ENCODE measurements at places on chromosomes 11 and 22.

- peak; percentile 11 for DNase-seq
These were observed at the start of gene GRIA4 for GRCh38 chr11:105609832-105610781. TSS of gene GRIA4 (plus strand) at chr11:105610073. CDS start at chr11:105610998, 925 bp downstream.

DNA sequence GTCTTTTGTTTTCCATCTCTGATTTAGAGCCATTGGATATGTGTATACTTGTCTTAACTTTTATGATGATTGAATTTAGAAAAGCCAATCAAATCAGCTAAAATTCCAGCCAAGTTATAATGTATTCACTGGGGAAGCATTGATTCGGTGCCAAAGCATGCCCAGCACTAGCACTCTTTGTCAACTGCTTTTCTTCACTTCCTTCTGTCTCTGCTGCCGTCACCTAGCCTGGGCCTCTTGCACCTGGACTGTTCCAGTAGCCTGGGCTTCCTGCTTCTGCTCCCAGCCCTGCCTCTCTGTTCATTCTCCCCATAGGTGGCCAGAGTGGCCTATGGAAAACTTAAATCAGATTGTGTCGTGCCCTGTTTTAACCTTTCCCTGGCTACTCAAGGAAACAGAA lies 80.7 kb downstream of the NAV2 start:
- DNase-seq = no peak

DNA sequence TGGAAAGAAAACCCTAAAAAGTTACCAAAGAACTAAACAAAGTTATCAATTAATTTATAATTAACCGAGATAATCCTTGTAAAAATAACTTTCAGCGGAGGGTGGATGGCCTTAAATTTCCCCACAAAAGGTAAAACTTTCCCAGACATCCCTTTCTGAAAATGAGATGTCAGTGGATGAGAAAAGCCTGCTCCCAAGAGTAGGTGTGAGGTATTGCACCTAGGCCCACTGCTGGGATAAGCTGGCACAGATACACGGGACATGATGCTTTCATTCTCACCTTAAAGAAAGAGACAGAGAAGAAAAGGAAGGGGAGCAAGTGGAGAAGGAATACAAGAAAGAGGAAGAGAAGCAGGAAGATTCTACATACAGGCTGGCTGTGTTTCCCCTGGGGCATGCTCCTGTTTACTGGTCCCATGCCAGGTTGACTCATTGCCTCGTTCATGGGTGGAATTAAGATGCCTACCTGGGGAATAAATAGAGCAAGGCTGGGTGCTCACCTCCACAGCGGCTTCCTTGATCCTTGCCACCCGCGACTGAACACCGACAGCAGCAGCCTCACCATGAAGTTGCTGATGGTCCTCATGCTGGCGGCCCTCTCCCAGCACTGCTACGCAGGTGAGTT lies at the start of gene SCGB2A2:
TSS of gene SCGB2A2 (plus strand) at position 505 of the 625 bp plus-strand sequence. CDS start at position 564, 59 bp downstream.
- no peak for DNase-seq

DNA sequence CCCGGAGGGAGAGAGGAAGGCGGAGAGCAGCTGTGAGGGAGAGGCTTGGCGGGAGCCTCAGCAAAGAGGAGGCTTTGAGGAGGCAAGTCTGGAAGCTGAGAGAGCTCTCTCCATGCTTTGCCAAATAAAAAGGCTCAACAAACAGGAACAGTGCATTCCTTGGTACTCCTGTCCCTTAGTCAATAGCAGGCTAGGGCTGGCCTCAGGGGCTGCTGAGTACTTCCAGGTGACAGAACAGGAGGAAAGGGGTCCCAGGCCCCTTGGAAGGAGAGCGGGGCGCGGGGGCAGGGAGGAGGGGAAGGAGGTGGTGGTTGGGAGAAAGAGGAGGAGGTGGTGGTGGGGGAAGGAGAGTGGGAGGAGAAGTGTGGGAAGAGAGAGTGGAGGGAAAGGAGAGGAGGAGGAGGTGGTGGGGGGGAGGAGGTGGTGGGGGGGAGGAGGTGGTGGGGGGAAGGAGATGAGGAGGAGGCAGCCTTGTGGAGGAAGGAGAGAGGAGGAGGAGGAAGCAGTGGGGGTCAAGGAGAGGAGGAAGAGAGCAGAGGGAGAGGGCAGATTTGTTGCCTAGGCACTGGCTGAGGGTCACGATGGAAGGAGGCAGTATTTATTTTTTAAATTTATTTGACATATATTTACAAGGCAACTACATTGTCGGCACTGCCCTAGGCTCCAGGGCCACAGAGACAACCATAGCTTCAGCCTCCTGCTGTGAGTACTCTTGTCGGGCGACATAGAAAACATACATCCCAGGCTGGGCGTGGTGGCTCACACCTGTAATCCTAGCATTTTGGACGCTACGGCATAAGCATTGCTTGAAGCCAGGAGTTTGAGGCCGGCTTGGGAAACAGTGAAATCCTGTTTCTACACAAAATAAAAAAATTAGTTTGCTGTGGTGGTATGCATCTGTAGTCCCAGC lies 74.2 kb upstream of the ZBED5 start:
- DNase-seq = no peak
